NCI-H524 (cell line): ENCODE measurements at places on chromosomes 7 and 10.
A peak's percentile ranks its signal among the peaks of the same experiment; 100 is the strongest.

DNA sequence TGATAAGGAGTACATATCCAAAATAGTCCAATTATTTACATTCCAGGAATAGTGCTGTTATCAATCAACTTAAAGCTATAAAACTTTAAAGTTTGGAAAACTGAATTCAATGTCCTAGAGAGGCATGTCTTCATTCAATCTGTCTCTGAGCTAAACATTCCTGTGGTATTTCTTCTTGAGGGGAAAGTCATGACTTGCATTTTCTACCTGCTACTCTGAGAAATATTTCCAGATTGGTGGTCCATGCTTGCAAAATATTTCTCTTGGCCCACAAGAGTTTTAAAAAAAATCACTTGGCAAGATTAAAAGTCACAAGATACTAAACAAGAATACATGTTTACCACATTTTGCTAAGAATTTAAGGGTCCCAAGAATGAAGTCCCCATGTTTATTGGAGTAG, 63.6 kb upstream of the HGF start:
- no peak for DNase-seq

GRCh38 chr10:102045292-102045691, 10.7 kb downstream of the ARMH3 start:
- DNase-seq = no peak

GRCh38 chr7:87445897-87446296, 29.6 kb downstream of the ABCB4 start:
- DNase-seq = no peak

DNA sequence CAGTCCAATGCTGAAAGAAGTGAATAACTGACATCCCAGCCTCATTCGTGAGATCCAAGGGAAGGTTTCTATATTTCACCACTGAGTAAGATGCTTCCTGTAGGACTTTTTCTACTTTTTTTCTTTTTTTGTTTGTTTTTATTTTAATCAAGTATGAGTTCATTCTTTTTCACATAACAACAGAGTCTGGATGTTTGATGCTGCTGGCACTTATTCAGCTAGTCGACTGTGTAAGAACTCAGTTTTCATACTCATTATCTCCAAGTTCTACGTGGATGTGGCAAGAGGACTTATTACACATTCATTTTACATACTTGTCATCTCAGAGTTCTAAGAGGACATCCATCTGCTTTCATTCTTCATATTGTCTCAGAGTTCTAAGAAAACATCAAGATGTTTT, 86.9 kb downstream of the CPXM2 start:
- DNase-seq = no peak

GRCh38 chr7:157861551-157861950, 524.7 kb downstream of the DNAJB6 start:
- no peak for DNase-seq

DNA sequence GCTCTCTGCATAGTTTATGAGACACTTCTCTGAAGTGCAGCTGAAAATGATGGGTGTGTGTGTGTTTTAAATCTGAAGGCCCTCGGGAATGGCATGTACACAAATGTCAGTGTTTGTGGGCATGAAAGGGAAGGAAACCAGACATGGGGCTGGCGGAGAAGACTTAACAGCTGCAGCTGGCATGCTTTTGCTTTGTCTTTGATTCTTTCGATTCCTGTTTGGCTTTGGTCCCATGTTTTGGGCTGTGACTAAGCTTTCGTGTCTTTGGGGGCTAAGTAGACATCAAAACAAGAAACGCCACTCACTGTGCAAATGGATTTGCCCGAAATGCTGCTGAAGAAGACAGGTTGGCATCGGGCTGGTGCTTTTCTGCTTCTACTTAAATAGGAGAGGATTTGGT, 179.3 kb downstream of the PFKFB3 start:
- no peak for DNase-seq

GRCh38 chr7:34044306-34044643, 138.9 kb downstream of the BMPER start:
- no peak for DNase-seq

- no peak for DNase-seq
Measured at GRCh38 chr7:138934861-138935260, 46.3 kb downstream of the KIAA1549 start.

DNA sequence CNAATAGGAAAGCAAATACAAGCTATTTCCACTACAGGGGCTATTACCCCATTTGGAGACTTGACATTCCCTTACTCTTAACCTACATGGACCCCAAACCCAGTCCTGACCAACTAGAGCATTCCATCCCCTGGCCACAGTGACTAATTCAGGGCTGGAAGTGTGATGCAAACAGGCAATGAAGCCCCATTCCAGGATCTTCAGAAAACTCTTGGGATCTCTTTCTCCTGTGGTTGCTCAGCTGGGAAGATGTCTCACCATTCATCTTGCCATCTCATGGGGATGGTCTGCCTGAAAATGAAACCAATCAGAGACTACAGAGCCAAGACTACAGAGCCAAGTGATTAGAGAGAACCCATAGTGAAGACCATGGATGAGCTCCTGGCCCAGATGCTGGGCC, 206.2 kb downstream of the ZNF365 start:
- no peak for DNase-seq

DNA sequence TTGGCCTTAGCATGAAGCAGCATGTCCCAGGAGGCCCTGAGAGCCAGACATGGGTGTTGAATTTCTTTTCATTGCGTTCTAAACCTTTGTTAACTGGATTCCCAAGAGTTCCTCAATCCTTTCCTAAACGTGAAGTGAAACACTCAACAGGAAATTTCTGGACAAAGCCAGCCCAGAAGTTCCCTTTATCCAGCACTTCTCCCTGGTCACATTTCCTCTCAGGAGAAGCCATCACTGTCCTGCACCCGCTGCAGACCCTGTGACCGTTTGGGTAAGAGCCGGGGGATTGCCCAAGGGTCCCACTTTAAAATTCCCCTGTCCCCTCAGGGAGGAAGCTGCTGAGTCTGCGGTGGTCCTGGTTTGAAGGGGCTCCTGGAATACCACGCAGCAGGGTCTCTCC, 88.0 kb upstream of the ZPBP start:
- no peak for DNase-seq

DNA sequence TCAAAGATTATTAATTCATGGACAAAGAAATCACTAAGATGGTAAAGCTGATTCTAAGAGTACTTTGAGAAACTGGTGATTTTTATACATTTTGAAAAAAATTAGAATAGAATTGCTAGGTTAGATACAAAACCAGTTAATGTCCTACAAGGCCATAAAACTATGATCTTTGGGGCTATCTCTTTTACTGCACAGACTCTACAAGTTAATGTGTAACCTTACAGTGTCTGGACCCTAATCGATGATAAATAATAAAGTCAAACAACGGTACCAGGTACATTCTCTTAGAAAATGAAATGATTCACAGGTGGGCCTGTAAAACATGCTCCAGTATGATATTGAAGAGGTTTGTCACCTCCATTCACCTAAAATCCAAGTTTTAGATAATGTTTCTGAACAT, 199.8 kb upstream of the LYZL1 start:
- no peak for DNase-seq

- no peak for DNase-seq
Measured at GRCh38 chr10:68870061-68870460, 31.1 kb upstream of the DDX50 start.

- no peak for DNase-seq
Measured at GRCh38 chr7:90877201-90877600, 281.1 kb downstream of the CDK14 start.

- no peak for DNase-seq
Measured at GRCh38 chr7:55065079-55065478, 46.3 kb downstream of the EGFR start.

- no peak for DNase-seq
Measured at GRCh38 chr10:92969151-92969550, 91.4 kb upstream of the CYP26C1 start.

DNA sequence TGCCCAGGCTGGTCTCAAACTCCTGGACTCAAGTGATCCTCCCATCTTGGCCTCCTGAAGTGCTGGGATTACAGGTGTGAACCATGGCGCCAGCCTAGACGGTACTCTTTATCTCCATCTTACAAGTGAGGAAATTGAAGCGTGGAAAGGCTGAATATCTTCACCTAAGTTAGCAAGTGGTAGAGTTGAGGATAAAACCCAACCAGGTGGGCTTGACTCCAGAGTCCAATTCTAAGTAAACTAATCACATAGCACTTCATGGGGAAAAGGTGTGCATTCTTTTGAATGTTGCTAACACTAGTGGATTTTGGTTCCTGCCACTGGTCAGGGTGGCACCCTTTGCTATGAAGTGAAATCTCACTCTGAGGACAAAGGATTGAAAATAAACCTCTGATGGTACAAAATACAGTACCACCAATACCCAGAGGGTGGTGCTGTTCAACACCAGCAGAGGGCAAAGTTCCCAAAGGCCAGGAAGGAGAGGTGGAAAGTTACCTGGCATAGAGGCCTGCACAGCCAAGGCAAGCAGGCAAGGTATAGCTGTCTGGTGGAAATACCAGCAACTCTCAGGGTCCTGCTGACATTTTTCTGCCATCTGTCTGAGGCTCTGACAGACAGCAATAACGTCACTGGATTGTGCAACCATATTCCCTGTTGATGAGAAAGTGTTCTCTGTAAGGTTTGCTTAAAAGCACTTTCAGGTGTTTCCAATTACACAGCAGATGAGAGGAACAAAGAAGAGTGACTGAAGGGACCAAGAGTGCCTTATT, 17.6 kb downstream of the ZDHHC16 start:
- DNase-seq = peak; percentile 29

GRCh38 chr10:5079306-5079830, 14.8 kb upstream of the AKR1C3 start:
- DNase-seq = peak; percentile 7

DNA sequence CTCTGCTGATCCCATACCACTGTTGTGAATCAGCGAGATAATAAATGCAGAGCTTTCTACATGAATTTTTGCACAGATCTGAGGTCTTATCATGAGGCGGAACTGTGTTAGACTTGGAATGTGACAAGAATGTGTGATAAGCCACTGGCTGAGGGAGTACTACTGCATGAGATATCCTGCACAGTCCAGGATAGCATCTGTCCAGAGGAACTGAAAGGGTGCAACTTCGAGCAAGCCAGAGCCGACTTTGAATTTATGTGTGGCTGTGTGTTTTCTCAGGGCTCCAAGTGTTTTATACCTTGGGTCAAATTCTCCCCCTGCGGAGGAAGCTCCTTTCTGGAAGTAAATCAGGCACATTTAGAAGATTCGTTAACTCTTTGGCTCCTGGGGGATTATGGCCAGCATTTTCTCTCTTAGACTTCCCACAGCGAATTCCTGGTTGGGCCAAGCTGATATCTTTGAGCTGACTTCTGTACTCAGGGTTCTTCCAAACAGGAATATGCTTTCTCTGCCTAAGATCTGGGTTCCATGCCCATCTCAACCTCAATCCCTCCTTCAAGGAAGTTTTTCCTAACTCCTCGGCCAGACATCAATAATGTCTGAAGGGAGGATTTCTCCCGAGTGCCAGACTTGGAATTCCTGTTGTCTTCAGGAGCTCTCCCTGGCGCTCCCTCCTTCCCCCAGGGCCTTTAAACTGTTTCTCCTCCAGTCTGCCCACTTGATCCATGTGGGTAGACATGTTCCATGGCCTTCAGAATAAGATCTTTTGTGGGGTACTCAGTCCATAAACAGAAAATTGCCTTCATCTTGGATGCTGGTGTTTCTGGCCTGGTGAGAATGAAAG, 2.5 kb upstream of the MEST start:
- DNase-seq = no peak

- no peak for DNase-seq
Measured at GRCh38 chr7:101618207-101618839, 10.8 kb downstream of the MYL10 start.

- DNase-seq = no peak
Measured at GRCh38 chr7:18976715-18977471, 140.5 kb downstream of the TWIST1 start.

- no peak for DNase-seq
Measured at GRCh38 chr10:96287392-96288105, 16.2 kb upstream of the BLNK start.

DNA sequence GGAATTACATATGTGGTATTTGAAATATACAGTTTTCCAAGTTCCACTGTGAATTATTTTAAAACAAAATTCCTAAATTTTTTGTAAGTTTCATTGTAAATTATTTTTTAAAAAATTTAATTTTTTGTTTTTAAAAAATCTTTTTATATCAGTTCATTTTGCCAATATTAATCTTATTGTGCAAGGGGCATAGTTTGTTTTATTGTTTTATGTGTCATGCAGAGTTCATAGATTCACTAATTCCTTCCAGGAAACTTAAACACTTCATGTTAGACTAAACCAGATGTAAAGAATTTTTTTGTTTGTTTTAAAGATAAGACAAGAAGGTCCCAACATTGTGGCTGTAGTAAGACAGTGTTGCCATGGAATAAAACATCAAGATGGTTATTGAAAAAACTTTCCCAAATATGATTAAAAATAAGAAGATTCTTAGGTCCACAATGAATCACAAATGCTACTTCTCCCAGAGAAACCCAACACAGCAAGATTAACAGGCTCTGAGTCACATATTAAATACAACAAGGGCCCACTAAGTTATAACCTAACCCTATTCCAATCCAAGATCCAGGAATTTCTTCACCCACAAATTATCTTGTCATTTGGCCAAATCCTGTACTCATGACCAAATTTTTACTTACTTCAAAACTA, 464.7 kb upstream of the IGFBP3 start:
- DNase-seq = no peak

DNA sequence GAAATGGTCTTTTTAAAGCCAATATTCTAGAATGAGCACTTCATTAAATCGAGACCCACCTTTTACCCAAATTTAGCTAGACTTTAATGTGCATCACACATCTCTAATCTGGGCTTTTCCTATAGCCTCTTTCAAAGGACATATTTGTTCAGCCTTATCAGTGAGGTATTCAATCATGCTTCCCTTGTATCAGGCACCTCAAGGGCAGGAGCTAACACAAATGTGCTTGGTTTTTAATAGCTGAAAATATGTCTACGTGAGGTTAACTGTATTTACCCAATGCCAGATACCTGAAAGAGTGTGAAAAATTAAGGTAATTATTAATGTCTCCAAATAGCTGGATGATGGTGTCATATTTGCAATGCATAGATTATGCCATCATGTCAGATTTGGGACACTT, 203.9 kb downstream of the SNX10 start:
- DNase-seq = no peak

DNA sequence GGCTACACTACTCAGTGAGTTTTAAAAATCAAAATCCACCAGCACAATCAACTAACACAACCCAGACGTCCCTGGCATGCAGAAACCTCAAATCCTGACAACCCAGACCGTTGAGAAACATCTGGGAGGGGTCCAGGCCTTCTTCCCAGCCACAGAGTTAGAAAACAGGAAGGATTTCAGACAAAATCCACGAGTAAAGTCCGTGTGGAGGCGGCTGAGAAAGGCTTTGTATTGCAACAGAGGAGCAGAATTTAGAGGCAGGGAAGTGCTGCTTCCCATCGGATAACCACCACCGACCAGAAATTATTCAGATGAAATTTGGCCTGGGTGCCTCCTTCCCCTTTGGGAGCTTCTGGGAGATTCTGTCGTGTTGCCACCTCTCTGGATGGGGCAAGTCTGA, 61.5 kb downstream of the TNS3 start:
- no peak for DNase-seq

GRCh38 chr10:80988755-80989154, 451.1 kb downstream of the SH2D4B start:
- DNase-seq = no peak

GRCh38 chr7:906776-907157, 30.4 kb downstream of the GET4 start:
- DNase-seq = no peak

GRCh38 chr10:35633006-35633980, 8.8 kb downstream of the FZD8 start:
- peak; percentile 50 for DNase-seq
